RCC 7860 (cell line): ENCODE measurements at places on chromosomes 11 and 22.

GRCh38 chr11:19777039-19777376, 64.4 kb downstream of the NAV2 start:
- DNase-seq, result no peak

- DNase-seq, result no peak
Observed at GRCh38 chr11:86374586-86374985, at the start of gene CCDC81. CCDC81 (plus strand) TSS chr11:86374887; CDS start chr11:86375164, 277 bp downstream.

DNA sequence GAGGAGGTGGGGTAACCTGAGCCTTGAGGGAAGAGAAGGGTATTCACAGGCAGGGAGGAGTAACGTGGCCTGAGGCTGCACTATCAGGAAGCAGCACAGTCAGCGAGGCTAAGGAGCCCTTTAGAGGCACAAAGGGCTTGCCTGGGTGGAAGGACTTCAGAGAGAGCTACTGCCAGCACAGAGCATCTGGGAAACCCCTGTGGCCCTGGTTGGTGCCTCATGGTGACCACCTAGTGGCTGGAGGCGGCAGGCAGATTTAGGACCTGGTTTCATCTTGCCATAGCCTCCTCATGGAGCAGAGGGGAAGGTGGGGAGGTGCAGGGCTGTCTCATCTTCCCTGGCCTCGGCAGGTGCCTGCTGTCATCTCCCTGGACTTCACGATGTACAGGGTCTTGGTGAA, 64.5 kb downstream of the MPPED1 start:
- DNase-seq, result no peak

DNA sequence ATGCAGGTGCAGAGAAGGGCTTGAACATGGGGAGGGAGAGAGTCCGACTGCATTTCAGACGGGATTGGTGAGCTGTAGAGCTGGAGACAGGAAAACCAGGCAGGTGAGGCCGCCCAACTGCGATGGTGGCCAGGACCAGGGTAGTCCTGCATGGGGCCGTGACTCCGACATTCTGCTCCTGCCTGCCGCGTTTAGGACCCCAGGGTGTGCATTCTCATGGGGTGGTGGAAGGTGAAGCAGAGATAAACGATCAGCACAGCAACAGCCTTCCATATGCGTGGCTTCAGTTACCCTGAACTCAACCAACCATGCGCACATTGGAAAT, 29.3 kb downstream of the SHANK2 start:
- no peak for DNase-seq

DNA sequence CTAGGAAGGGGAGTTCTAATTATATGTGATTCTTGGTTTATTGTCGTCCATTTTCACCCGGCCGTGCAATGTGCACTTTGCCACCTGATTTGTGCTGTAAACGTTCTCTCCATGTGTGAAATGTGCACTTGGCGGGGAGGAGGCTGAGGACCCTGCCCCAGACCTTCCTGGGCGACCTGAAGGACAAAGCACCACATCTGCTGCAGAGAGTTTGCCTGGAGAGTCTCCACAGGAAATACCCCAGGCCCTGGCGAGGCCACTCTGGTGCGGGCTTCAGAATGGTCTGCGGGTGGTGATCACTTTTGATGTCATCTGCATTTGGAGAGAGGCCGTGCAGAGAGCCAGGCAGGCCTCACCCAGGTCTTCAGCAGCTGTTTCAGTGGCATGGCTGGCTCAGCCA, 224.7 kb downstream of the BRD1 start:
- DNase-seq, result no peak

DNA sequence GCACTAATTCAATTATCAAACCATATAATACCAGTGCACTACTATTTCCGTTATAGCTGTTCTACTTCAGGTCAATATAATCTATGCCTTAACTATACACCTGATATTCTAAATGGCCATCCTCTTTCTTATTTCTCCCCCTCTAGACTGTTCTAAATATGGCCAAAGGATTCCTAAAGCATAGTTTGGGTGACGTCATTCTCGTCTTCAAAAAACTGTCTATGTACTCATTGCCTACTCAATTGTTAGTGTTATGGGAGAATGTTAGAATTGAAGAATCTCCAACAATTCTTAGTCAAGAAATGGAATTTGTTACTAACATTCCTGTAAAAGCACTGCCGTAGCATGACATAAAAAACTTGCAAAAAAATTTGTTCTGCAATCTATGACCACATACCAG, 431.1 kb upstream of the ANO3 start:
- no peak for DNase-seq

DNA sequence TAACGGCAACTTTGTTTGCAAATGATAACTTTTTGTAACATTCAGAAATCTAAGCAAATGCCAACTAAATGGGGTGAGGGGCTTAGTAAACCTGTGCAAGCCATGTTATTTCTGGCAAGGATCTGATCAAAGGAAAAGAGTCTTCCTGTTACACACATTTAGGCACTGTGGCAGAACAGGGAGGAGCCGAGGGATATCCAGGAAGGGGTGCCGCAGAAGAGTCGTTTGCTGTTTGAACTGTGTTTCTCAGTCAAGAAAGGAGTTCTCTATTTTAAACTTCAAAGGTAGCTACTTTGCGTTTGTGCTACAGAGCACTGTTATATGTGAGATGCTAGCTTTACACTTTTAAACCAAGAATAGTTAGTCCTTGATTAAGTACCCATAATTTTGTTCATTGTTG, 175.5 kb downstream of the ETS1 start:
- DNase-seq, result no peak

DNA sequence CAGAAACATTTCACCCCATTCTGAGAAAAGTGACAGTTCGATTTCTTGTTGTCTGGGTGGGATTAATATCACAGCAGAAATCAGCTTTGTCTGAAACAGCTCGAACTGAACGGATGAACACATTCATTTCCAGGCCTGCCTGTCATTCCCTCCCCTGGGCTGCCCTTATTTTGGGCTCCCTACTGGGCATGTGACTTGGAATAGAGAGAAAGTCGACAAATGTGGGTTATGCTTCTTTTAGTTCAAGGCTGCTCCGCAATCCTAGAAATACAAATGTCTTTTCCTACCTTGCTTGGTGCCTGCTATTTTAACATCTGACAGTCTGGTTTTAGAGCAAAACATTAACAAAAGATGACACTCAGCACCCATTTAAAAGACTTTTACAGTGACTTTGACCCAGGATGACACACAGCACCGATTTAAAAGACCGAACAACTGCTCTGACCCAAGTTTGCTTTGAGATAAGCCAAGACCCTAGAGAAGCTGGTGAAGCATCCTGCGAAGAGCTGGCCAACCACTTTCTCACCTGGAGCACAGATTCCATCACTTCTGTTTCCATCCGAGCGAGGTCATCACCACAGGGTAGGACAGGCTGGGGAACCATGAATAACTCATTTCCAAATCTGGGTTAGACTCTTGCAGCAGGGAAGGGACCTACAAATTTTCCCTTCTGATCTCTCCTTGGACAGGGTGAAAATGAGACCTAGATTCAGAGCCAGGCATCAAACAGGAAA, 13.1 kb downstream of the CLMP start:
- no peak for DNase-seq

GRCh38 chr22:35480627-35481550, 59.7 kb upstream of the RASD2 start:
- DNase-seq, result no peak

GRCh38 chr11:75536786-75537641, 11.3 kb upstream of the GDPD5 start:
- DNase-seq, result peak; percentile 85

- DNase-seq, result no peak
Observed at GRCh38 chr11:103737037-103737622, 299.3 kb upstream of the DDI1 start.

- peak; percentile 95 for DNase-seq
Observed at GRCh38 chr11:102850973-102851745, 7.8 kb upstream of the MMP3 start.

GRCh38 chr11:50178737-50179136, 146.1 kb downstream of the OR4C45 start:
- DNase-seq, result no peak

DNA sequence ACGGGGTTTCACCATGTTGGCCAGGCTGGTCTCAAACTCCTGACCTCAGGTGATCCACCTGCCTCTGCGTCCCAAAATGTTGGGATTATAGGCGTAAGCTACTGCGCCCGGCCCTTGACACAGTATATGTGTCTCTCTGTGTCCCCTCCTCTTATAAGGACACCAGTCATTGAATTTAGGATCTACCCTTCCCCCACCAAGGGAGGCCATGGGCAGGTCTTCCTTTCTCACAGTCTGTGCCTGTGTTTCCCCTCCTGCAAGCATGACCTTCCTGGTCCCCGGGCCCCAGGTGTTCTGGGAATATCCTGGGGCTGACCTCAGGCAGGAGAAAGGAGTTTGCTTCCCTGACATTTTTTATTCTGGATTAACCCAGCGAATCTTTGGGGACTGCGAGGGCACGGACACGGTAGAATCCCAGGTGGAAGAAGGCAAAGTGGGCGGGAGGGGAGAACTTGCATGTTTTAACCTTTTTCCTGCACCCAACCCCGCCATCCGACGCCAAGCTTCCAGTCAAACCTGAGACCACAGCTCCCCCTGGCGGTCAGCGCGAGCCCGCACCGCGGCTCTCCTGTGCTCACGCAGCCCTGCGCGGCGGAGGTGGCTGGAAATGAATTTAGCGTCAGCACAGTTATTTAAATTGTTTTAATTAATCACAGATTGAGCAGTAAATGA, 42.1 kb upstream of the ISX start:
- peak; percentile 11 for DNase-seq

DNA sequence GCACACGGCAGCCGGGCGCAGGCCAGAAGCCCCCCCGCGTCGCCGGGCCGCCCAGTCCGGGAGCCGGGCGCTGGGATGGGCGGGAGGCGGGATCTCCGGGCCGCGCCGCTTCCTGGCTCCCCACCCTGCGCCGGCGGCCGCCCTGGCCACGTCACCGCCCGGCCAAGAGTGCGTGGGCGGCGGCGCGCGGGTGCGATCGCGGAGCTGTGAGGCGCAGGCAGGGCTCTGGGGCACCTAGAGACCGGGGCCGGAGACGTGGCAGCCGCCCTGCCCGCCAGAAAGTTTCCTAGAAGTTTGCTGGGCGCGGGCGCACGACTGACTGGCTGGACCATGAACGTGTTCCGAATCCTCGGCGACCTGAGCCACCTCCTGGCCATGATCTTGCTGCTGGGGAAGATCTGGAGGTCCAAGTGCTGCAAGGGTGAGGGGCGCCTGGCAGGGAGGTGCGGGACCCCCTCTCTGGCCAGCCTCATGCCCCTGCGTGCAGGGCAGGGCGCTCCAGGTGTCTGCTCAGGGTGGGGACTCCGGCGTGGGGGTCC, at the start of gene KDELR3:
KDELR3 (plus strand) TSS at position 193 of the 539 bp plus-strand sequence; CDS start at position 331, 138 bp downstream.
- DNase-seq, result peak; percentile 37

GRCh38 chr11:93573184-93573583, 30.0 kb upstream of the SMCO4 start:
- no peak for DNase-seq

DNA sequence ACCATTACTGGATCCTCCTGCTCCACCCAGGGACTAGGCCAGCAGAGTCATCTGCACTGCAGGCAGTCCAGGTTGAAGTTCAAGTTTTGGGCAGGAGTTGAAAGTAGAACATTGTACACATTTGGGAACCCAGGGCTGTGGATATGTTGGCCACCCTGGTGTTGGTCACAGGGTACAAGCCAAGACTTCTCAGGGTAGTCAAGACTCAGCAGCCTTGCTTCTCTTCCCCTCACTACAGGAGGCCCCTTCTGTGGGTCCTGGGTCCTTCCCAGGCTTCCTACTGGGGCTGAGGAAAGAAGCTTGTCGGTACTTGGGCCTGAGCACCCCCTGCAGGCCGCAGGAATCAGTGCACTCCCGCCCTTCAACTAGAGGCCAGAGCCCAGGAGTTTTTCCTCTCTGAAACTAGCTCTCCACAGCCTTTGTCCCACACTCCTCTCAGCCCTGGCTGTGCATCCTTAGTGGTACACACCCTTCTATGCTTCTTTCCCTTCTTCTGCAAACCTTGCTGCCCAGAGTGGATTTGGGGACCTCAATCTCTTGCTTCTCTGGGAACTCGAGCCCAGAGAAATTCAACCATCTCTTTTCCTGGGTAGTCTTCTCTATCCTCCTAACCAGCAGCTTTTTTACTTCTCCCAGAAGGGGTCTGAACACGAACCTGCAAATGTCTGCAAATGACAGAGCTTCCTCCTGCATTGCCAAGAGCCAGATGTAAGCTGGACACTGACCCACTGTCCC, 2.6 kb upstream of the HPX start:
- DNase-seq, result peak; percentile 13

GRCh38 chr11:126214441-126214840, 2.9 kb downstream of the FAM118B start:
- DNase-seq, result no peak

GRCh38 chr11:128179512-128179911, 407.8 kb downstream of the ETS1 start:
- DNase-seq, result no peak
